NCI-H1048 (cell line): ENCODE measurements at places on chromosomes 1 and 21.
A peak's percentile ranks its signal among the peaks of the same experiment; 100 is the strongest.

DNA sequence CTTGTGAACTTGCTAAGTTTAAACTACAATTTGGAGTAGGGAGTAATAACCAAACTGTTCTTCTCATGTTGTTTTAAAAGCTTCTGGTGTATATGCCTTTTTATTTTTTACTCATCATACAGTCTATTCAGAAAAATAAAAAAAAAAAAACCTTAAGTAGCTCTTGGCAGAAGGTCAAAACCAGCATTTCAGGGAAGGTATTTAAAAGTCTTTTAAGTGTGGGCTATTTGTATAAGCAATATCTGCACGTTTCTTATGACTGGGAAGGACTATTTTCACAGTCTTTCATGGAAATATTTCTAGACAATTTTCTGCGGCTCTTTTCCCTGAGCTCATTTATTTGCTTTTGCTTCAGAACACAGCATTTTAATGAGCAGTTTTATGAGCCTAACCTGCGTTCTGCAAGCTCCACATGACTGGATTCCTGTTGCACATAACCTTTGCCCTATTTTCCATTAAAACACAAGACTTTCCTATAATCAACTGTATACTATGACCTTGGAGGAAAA lies 60.9 kb upstream of the C1orf105 start:
- DNase-seq: peak; percentile 73

DNA sequence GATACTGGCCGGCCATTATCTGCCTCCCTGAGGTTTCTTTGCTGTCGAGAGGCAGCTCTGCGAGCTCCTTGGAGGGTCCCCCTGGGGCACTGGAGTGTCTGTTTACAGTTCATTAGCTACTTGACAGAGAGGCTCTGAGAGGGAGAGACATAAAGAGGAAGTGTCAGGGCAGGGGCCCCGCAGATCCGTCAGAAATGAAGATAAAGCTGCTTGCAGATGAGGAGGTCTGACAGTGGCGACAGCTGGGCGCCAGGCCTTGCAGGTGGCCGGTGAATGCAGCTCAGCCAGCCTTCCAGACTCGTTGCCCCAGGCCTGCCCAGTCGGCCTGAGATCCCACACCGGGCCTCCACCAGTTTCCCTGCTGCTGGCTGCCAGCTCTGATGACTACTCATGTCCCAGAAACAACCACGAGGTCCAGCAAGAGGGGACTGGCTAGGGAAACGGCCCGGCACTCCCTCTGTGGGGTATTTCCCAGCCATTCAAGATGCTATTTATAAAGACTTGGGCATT lies 84.7 kb downstream of the DISP3 start:
- DNase-seq: no peak

DNA sequence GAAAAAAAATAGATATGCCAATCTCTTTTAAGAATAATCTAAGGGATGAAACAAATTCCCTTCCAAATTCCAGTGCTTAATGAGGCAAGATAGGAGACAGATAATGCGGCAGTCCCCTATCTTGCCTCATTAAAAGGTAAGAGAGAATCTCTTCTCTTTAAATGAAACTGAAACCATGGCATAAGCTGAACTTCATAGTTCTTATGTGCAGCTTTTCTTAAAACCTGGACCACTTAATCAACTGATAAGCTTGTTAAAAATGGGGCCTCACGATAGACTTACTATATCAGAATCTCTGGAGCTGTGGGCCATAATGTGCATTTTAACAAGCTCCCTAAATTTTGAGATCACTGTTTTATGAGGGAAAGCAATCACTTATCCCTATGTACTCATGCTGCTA lies 79.2 kb downstream of the NIBAN1 start:
- DNase-seq: no peak

DNA sequence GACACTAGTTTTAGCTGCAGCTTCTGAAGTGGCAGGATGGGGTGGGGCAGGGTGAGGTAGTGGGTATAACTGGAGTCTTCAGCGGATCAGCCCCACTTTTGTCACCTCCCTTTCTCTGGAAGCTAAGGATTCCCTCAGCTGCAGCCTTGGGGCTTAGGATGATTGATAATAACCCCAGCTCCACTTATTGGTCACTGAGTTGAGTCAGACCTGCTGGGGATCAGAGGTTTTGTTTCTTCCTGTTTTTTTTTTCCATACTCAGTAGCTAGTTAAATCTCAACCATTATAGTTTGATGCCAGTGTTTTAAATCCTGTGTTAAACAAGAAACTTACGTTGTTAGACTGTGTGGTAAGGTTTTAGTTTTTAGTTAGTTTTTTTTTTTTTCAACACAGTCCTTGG lies 57.2 kb downstream of the LAMC1 start:
- DNase-seq: no peak

DNA sequence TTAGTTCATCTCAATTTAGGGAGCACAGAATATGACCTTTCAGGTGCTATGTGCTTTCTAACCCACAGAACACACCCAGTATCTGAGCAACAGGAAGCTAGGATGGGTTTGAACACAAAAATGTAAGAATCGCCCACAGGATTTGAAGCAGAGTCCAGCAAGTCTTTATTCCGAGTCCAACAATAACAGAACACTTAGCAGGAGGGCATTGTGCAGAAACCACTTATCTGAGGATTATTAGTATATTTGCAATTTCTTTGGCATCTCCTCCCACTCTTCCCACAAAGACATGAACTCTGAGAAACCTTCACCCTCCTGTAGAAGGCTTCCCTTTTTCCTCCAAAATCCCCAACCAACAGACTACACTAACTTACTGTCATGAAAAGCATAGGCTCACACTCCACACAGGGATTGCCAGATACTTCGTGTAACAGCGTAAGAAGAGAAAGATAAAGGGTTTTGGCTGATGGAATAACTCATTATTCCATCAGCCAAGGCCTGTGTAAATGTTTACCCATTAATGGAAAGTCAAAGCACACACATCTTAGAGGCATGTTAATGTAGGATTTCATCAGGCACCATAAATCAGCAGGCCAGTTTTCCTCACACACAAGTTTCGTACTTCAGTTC lies 16.1 kb downstream of the SIPA1L2 start:
- no peak for DNase-seq

- DNase-seq: no peak
Observed at GRCh38 chr21:39060485-39061083, 122.7 kb downstream of the PSMG1 start.

GRCh38 chr1:98794196-98794886 lies 132.8 kb downstream of the SNX7 start:
- DNase-seq: no peak
